ENCODE measurements at places on chromosomes 12 and 14. TPM values are rescaled to one million over a fixed set of nuclear protein-coding genes. Genes with fewer than 3 reads are reported as not detected.
A peak's percentile ranks its signal among the peaks of the same experiment; 100 is the strongest.

GYS2 gene
- polyA plus RNA-seq: 0.24 TPM

CATSPERB gene
- 0.09 TPM for polyA plus RNA-seq

TDG gene
- polyA plus RNA-seq: 32.5 TPM

OS9 gene
- 107 TPM for polyA plus RNA-seq

GRCh38 chr12:129083121-129083840 is 230.0 kb downstream of the GLT1D1 start:
- DNase-seq: no peak

- no peak for DNase-seq
Observed at GRCh38 chr14:90268420-90268819, 12.1 kb downstream of the PSMC1 start.

- no peak for DNase-seq
Observed at GRCh38 chr14:50447461-50447860, 50.8 kb upstream of the CDKL1 start.

- no peak for DNase-seq
Observed at GRCh38 chr14:26163761-26164160, 434.1 kb downstream of the NOVA1 start.

DNA sequence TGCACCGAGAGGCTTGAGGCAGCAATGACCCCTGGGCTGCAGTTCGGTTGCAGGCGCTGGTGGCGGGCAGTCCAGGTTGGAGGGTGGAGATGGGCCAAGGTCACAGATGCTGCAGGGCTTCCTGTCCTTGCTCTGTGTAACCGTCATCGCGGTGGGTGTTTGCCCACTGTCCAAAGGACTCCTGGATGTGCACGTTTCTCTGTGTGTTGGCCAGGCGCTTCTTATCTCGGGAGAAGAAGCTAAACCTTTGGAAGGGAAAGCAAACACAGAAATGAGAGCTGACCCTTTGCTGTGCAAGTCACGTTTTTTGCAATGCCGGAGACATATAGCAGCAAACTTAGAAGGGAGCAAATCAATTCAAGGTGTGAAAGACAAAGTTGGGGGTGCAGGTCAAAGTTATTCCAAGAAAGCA is 14.5 kb downstream of the SNRNP35 start:
- DNase-seq: no peak

GRCh38 chr12:119378903-119379302 is 44.4 kb downstream of the CCDC60 start:
- no peak for DNase-seq

- no peak for DNase-seq
Observed at GRCh38 chr12:62737615-62738014, 197.3 kb downstream of the PPM1H start.

- DNase-seq: no peak
Observed at GRCh38 chr12:96020314-96021003, 14.9 kb downstream of the LTA4H start.

GRCh38 chr12:102965281-102966155 is 8.0 kb downstream of the ASCL1 start:
- DNase-seq: no peak

DNA sequence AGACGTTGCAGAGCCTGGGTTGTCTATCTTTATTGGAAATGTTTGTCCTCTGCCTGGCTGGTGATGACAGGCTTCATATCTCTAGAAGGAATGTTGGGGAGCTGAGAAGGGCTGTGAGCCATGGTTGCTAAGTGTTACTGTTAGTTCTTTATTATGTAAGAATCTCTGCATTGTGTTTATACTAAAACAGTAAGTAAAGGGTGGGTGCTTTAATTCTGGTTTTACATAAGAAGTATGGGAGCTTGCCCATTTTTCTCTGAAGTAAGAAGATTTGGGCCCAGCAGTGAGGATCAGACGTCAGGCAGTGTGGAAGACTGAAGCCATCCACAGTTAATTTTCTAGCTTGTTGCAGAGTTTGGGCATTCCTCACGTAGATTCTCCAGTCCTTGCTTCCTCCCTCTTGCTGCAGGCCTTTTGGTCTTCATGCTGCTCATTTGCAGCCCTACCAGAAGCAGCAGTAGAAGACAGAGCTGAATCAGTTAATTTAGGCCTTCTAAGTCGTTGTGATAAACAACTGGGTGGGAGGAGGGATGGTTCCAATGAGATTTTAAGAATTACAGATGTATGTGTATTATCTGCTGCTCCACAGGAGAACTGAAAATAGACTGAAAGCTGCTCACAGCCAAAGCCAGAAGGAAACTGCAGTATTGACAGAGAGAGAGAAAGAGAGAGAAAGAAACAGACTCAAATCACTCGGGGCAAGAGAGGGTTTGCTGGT is 21.4 kb downstream of the WNT5B start:
- no peak for DNase-seq

GRCh38 chr12:131986361-131986760 is 36.6 kb downstream of the EP400 start:
- DNase-seq: no peak

GRCh38 chr12:50215033-50215432 is 47.9 kb upstream of the CERS5 start:
- DNase-seq: no peak

DNA sequence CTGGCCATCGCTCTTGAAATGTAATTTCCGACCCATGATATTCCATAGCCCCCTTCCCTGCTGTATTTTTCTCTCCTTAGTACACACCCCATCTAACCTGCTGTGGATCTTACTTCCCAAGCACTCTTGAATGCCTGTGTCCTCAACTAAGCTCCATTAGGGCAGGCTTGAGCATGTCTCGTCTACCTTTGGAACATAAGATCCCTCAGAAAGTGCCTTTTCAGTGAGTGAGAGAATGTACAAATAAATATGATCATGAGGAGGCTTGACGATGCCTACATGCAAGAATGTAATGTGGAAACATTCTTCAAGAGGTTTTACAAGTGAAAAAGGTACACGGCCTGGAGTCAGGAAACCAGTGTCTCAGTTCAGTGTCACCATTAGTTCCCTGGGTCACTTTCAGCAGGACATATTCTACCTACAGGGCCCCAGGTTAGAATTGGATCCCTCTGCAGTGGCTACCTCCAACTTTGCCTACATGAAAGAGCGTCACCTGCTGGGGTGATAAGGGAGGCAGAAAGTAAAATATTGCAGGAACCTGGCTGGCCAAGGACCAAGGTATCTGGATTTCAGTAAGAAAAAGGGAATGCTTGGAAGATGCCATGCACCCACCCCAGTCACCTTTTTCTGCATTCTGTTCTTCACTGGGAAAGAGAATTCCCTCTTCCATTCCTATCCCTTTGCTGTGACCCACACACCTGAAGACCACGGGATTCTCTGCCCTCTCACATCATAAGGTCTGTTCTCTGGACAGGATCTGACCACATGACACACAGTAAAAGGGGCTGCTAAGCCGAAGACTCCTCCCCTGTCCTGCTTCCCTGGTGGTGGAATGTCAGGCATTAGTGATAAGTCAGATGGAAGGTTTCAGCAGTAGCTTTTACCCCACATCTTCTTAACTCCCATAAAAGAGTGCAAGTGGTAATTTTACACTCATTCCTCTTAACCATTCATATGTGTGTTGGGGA is 24.6 kb upstream of the SERPINA1 start:
- DNase-seq: no peak

- DNase-seq: no peak
Observed at GRCh38 chr12:11652351-11653040, 3.0 kb downstream of the ETV6 start.

DNA sequence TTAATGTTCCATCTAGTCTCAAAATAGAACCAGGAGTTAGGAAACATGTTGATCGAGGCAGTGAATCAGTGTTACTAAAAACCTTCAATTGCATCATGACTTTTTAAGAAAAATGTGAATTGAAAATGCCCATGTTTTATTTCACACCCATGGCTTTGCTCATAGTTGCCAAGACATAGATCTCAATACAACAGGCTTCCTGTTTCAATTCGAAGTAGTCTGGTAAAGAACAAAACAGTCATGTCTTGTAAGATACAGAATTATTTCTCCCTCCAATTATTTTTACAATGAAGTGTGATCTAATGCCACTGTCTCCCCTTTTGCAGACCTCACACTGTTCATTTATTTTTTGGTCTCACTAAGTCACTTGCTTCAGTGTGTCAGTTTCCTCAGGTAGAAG is 44.6 kb upstream of the FAR2 start:
- DNase-seq: no peak

DNA sequence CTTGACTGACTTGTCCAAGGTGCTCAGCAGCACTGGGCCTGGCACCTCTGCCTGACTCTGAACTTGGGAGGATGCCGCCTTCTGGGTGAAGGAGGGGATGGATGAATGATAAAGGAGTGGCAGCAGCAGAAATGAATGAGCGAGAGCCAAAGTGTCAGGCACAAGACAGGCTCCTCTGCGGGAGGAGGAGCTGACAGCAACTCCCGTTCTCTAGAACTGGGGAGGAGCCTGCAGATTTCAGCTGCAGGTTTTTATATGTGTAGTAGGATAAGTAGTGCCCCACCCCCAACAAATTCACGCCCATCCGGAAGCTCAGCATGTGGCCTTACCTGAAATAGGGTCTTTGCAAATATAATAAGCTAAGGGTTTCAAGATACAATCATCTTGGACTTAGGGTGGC is 33.1 kb downstream of the SLC8B1 start:
- no peak for DNase-seq

DNA sequence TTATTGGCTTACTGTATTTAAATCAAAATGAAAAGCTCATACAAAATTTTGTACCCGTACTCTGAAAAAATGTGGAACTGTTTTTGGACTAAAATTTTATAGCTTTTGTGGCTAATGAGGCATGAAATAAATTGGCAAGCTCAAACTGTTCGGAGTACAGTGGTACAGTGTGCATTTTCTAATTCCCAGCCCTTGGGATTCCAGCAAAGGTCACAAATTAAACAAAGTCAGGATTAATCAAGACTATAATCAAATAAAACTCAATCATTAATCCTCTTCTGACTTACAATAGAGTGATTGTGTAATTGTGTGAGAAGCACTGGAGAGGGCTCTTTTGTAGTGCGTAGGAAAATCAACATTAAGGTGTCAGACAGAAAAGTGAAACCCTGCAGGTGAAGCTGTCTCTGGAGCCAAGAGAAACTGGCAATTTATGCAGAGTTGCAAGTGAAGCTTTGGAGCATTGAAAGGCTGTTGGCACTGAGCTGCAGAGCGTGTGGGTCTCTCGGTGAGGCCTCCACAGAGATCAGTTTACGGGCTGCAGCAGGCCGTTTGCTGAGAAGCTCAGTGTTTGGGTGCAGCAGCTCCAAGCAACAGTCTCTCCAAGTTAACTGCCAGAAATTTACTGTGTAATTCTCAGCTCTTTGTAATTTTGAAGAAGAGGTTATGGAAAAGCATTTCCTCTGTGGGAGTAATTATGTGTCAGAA is 275.9 kb downstream of the FBXL14 start:
- peak; percentile 44 for DNase-seq

DNA sequence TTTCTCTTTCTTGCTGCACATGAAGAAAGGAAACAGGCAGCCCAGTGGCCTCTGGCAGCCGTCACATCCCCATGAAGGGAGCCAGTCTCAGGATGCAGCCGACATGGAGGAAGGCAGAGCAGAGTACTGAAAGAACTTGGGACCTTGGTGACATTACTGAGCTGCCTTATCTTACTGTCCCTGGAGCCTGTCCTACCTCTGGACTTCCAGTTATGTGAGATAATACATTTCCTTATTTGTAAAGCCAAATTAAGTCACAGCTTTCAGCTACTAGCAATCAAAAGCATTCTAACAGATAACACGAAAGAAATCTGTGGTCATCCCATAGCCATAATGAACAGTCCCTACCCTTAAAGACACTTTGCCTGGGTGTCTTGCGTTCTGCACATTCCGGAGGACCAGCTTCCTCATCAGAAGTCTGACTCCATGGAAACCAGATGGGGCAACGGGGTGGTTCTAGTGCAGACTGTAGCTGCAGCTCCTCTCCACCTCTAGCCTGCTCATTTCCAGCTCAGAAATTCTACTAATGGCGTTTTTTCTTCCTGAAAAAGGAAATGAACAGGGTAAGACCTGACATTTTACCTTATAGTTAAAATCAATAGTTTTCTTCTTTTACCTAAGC is 7.8 kb upstream of the EGLN3 start:
- no peak for DNase-seq

GRCh38 chr12:93571365-93571924 is 1.0 kb upstream of the SOCS2 start:
- no peak for DNase-seq

DNA sequence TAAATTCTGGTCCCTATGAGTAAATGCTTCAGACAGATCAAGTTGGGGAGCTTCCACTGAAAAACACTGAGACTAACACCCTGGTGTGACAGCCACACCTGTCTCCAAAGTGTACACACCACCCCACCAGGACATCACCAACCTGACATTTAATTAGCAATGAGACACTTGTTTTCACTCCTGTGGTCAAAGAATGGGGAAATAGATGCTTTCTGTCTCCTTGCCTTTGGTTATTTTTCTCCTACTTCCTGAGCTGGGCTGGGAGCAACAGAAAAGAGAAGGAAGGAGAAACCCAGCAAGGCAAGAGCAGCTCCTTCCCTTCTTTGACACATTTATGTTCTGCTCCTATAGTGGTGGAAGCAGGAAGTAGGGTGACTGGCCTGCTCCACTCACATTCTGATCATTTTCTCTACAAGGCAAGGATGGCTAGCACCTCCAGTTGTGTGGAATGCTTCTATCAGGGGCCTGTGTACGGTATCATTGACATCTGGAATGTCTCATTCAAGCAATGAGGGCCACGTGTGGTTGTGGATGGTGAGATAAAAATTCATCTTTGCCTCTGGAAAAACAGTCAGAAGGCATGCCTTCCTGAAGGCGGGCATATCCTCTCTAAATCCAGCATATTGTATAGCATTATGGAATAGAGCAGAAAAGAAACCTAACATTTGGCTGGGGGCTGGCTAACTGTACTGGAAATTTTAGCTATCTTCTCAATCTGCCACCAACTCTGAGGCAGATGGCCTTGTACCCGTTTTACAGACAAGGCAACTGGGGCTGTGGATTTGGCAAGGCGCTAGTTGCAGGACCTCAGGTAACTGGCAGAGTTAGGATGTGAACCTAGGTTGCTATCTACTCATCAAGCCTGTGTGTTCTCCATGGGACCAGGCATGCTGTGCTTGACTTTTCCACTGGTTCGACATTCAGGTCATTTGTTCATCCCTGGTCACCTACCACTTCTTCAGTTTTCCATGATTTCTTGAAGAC is 24.8 kb upstream of the LGALS3 start:
- no peak for DNase-seq

DNA sequence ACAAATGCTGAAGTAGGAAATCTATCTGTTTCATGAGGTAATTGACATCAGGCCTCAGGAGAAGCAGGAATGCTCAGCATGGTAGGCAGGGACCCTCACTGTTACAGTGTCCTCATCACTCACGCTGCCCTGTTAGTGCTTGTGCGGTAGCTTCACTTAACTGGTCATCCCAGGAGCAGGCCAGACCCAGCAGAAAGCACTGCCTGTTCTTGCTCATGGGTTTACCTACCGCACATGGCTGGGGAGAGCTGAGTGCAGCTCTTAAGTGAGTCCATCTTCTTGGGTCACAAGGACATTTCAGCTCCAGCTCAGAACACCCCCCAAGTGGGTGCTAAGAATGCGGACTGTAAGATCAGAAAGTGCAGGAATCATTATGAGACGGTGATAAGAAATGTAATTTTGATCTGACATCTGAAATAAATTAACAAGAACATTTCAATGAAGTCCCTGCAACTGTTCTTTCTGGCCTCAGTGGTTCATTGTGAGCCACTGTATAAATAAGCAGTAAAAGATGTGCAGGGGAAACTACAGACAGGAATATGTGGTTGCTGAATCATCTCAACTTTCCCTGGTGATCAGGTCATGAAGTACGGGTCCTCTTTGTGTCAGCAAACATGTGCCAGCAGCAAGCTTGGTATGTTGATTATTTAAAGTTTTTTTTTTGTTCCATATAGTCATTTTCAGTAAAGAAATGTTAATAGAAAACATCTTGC is 757.7 kb upstream of the TMEM132C start:
- DNase-seq: no peak

Data from forelimb muscle (tissue), 1 donor.